ENCODE measurements at places on chromosomes 6 and 20. TPM values are rescaled to one million over a fixed set of nuclear protein-coding genes. Genes with fewer than 3 reads are reported as not detected.

DNA sequence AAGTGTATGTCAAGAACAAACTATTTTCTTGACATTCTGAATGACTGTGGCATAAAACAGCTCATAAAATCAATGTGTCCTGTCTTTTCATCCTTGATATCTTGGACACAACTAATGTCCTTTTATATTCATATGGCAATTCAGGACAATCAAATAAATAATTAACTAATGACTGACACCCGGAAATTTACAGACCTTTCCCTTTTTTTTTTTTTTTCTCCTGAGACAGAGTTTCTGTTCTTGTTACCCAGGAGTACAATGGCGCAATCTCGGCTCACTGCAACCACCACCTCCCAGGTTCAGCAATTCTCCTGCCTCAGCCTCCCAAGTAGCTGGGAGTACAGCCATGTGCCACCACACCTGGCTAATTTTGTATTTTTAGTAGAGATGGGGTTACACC is 107.1 kb upstream of the LGSN start:
- no peak for DNase-seq

DNA sequence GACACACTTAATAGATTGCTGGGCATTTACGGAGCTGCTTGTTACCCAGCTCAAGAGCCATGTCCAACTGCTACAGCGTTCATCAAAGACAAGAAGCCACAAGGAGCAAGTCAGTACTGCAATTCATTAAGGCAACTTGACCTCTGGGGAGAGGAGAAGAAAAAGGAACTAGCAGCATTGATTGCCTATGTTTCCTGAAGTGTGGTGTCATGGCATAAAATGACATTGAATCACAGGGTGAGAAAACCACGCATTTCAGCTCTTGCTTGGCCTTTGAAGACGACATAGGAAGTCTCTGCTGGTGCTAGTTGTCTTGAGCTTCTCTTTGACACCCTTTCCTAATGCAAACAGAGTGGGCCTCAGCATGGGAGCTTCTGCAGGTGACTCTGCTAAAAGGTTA is 139.1 kb downstream of the CDH26 start:
- no peak for DNase-seq

GRCh38 chr20:64038224-64038564 is 2.2 kb downstream of the C20orf204 start:
- no peak for DNase-seq

DNA sequence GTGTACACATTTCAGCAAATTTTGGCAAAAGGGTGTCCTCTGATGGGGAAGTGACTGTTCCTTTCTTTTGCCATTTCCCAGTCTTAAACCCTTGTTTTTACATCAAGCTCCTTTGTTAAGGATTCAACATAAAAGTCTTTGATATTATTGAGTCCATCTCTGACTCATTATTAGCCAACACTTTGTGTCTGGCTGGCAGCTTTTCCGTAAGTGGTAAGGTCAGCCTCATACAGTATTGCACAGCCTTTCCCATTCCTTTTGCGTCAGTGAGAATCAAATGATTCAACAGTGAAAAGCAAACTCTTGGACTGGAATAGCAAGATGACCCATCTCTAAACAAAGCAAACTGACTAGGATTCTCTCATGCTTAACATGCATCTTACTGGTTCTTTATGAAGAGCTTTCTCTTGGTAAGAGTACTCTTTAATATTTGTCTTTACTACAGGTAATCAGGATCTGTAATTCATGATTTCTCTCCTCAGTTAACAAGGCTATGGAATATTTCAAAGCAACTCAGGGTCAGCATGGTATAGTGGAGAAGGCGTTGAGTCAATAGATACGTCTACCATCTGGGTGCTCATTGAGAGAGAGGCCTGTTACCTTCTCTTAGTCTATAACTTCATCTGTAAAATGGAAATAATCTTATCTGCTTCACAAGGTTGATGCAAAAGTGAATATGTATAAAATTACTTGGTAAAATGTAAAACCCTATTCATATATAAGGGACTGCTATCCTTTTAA is 183.6 kb downstream of the PRL start:
- peak; percentile 100 for DNase-seq

GRCh38 chr6:17393892-17394631 is 667 bp downstream of the CAP2 start:
- DNase-seq: peak; percentile 80

DNA sequence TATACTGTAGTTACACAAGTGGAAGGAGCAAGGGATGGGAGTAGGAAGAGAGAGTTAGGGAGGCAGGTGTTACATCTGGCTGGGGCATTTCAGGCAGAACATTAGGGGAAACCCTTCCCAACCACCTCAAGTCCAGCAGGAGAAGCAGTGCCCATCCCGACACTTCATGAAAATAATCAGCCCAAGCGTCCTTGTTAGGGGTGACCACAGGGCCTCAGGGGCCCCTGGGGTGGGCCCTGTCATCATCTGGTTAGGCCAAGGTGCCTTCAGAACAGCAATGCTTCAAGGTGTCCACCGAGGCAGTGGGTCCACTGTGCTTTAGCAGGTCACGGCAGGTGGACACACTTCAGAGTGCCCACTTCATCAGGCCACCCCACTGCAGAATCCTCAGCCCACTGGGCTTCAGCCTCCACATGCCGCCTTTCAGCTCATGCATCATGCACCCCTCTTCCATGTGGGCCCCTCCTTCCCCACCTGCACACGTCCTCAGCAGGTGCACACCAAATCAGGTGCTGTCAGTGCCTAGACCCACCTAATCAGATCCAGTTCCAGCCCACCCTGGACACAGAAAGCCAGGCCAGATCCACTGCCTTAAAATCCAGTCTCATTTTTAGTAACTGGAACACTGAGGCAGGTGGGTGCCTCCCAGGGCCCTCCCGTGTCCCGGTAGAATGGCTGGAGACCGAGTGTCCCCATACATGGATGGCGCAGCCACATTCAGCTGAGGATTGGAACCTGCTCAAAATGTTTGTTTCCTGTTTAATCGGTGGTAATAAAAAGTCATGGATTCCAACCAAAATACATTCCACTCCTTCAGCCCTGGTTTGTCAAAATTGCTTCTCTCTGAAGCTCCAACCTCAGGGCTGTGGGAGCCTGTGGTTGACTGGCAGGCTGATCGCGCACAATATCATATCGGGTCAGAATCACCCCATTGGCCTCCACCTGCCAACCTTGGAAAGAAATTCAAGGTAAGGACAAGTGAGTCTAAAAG is 99.5 kb downstream of the ANKRD60 start:
- DNase-seq: no peak

DNA sequence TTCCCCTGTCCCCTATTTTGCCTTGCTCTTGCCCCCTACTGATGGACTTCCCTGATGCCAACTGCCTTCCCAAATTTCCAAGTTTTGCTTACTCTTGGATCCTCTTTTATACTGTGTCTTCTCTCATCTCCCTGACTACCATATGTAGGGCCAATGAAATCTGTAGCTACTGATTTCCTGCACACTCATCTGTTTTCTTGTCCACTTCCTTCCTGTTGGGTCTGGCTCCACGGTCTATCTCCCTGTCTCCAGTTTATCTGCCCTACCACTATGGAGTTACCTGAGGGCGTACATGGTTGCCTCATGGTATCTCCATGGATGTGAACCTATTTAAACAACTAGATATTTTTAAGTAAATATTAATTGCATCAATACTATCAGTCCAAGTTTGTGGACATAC is 140.3 kb upstream of the MCHR2 start:
- DNase-seq: no peak

The SRMS gene
- not detected for total RNA-seq

The LAMA4 gene
- 2.0 TPM for total RNA-seq

Data from astrocyte (in vitro differentiated cells and primary cell).